Glomerular endothelial cell (primary cell): ENCODE measurements at places on chromosomes 2 and 18.

DNA sequence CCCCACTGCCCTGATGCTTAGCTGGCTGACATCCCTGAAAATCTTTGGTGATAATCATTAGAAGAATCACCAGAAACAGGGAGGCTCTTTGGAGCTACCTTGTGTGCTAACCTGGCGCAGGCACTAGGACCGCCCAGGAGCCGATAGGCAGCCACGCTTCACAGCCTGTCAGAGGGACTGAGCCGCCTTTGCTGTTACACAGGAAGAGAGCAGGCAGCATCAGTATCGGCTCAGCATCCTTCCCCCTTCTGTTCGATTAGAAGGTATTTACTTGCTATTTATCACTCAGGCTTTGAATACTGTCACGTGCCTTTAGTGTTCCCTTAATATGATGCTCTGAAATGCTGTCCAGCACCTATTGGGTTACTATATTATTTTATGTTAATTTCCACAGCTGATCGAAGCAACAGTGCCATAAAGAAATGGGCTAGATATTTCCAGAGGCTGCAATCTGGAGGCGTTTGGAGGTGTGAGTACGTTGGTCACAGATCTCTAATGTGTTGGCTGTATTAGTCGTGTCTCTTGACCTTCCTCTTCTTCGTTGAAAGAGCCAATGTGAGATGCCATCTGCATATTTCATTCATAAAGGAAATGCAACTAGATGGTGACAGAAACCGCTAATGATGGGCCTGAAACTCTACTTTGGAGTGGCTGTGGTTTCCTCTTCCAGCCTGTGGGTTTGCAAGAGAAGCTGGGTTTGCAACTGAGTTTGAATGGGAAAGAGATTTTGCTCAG lies 110.4 kb upstream of the RAB27B start:
- DNase-seq: no peak

GRCh38 chr18:7876354-7877104 lies 309.4 kb downstream of the PTPRM start:
- DNase-seq: no peak

- no peak for DNase-seq
These were observed 196.9 kb downstream of the TNS1 start for GRCh38 chr2:217805668-217806481.

DNA sequence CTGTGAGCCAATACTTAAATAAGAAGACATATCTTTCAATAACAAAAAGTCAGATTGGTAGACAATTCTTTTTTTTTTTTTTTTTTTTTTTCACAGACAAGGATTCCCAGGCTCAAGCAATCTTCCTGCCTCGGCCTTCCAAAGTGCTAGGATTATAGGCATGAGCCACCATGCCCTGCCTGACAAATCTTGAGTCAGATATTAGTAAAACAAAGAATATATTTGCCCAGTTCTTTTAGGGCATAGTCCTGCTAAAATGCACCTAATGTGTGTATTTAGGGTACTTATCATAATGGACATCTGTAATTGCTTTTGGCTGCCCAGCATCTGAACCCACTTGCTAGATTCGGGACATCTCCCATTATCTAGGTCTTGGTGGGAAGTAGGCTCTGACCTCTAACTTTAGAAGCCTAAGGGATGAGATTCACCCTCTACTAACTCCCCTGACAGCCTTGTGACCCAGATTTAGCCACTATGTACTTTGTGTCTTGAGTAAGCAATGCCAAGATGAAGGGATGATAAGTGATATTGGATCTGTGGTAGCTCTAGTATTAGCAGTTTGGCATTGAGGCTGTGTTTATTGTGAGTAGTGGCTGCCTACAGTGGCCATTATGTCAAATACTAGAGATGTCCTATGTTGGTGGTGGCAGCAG lies 18.5 kb upstream of the PSME4 start:
- no peak for DNase-seq

DNA sequence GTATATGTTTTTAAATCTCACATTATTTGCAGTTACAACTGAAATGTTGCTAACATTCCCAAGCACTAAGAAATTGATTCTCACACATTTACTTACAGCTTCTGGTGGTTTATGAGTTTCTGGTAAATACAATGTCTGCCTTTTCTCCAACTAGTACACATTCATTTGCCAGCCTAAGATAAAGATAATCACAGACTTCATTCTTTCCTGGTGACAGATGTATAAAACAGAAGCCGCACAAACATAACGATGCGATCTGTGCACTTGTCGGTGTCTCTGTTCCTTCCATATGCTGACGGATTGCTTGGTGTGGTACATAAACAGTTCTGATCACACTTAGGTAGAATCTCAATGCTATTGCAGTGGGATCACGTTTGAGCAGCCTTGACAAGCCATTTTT lies 100.4 kb upstream of the DDX18 start:
- DNase-seq: no peak

DNA sequence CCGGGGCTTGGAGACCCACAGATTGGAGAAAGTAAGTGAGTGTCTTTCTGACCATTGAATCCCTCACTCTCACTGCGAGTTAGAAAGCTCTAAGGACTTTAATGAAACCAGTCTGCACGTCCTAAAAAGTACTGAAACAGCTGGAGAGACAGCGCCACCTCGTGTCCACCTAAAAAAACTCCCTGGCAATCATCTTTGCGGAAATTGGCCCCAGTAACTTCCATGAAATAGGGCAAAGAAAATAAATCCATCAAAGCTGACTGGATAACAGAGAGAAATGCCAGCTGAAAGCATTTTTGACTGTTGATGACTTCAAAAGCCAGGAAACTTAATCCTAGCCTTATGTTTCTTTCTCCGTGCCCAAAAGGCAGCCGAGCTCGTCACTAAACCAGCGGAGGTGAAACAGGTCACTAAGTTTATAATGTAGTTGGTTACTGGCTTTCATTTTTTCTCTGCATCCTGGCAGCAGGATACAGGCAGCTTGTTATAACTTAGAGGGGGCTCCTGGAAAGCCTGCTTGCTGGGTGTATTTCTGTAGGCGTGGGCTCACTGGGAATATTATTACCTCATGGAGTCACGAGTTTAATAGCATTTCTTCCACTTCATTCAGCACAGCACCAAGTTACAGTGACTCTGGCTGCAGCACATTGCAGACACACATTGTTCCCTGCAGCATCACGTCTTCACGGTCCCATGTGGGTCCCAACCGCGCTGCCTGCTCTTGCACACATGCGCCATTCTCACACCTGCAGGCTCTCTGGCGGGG lies 266.5 kb downstream of the HRH4 start:
- DNase-seq: peak; percentile 51

DNA sequence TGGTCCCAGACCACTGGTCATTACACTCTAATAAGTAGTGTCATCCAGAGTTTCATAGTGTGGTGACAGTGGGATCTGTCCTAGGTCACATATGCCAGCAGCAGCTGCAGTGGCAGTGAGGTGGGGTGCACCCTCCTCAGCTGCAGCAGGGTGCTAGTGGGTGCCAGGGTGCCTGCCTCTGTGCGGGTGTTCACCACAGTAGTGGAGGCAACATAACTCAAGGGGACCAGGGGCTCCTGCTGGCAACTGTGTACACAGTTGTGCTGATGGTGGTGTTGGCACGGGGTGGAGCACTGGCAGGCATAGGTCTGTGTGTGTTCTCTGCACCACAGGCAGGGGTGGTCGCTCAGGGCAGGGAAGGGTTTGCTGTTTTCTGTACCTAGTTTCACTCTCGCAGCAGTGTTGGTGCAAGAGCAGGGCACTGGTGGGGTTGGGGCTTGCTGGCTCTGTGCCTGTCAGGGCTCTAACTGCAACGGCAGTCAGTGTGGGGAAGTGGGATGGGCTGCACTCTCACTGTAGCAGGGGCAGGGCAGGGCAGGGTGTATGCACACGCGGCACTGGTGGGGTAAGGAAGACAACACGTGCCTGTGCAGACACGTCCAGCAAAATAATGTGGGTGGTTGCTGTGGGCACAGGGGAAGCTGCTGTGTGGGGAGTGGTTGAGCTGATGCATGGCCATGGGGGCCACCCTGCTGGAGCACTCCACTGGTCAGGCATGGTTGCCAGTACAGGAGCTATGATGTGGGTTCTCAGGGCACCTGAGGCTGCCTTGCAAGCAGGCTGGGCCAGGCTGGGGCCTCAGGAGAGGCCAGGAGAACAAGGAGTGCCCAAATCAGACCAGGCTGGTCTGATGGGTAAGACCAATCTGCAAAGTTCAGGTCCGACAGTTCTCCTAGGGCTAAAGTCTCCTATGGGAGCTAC lies 226.6 kb downstream of the MEIS1 start:
- no peak for DNase-seq

DNA sequence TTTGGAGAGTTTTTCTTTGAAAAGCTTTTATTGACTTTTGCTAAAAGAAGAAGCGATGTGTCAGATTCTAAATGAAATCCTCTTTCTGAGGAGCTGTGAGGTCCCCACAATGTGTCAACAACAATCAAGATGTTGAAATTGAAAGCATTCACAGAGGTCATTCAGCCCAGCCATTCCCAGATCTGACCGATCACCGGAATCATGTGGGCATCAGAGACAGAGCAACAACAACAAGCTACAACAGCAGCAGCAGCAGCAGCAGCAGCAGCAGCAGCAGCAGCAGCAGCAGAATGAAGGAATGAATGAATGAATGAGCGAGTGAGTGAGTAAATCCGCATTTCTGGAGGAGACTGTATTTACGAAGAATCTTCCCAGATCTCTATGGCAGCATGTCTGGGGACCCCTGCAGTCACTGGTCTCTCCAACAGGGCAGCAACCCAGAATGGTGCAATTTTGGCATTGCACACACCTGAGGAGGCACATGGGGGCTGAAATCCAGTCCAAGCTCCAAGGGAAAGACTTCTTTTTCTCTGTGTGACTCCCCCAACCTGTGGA lies 299.0 kb downstream of the MYCN start:
- no peak for DNase-seq

DNA sequence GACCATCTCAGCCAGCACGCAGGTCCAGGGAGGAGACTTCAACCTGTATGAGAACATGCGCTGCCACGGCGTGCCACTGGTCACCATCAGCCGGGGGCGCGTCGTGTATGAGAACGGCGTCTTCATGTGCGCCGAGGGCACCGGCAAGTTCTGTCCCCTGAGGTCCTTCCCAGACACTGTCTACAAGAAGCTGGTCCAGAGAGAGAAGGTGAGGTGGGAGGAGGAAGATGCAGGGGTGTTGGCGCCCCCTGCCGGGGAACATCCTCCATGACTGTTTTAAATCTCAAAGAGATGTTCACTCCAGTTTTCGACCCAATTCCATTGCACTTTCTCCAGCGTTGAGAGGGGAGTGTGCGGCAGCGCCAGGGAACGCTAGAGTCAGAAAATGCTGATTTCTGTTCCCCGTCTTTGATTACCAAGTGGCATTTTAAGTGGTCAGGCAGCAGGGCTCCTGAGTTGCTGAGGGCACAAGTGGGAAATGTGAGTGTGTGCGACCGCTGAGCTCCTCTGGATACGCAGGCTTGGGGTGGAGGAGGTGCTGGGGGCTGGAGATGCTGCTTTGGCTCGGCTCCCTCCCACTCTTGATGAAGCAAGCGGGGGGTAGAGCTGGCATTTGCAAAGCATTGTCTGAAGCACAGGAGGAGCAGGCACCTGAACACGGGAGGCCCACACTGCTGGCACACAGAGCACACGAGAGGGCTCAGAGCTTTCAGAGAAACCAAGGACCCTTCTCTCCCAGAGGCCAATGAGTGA lies 27.7 kb upstream of the MAPRE3 start:
- peak; percentile 9 for DNase-seq

GRCh38 chr18:9708057-9708433 lies at the start of gene RAB31:
Gene RAB31 (plus strand): TSS chr18:9708301. CDS start chr18:9708406, 105 bp downstream.
- no peak for DNase-seq

GRCh38 chr2:100934504-100935371 lies 67.4 kb upstream of the RPL31 start:
- no peak for DNase-seq

DNA sequence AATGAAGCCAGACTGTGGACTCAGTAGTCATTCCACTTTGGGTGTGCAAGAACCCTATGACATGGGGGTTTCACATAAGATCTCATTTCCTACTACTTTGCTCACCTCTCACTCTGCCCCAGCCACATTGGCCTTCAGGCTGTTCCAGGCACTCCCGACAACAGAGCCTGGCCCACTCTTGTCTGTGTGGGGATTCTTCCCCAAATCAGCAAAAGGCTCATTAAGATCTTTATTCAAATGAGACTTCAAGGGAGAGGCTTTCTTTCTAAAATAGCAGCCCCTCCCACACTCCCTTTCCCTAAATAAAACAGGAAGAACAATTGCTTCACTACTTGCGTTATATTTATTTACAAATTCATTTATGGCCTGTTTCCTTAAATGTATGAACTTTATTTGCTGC lies 3.5 kb upstream of the CDC42EP3 start:
- no peak for DNase-seq

DNA sequence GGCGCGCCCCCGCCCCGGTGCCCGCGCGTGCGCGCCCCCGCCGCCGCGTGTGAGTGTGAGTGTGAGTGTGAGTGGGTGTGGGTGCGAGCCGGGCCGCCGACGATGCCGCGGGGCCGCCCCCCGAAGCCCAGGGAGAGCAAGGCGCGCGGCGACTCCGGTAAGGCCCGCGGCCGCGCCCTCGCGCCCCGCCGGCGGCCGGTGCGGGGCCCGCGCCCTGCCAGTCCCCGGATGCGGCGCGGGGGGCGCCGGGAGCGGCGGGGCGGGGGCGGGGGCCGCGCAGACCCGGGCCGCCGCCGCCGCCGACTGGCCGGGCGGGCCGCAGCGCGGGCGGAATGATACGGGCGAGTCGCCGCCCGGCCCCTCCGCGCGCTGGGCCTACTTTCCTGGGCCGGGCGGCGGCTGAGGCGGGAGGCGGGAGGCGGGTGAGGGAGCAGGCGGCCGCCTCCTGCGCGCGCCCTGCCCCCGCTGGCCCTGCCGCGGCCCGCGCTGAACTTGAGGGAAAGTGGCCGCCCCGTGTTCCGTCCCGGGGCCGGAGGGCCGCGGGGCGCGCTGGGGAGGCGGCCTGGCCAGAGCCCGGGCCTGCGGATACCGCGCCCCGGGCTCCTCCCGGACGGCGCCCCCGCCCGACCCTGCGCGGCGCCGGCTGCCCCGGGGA lies at the start of gene ZNF236:
Gene ZNF236 (plus strand): TSS at position 52 of the 655 bp plus-strand sequence. CDS start 51 bp downstream, at position 103.
- DNase-seq: no peak

GRCh38 chr18:74533666-74534065 lies 634 bp upstream of the CNDP1 start:
- DNase-seq: no peak

GRCh38 chr2:73987948-73988700 lies 3.4 kb downstream of the TET3 start:
- no peak for DNase-seq
